ENCODE measurements at places on chromosomes 1 and 21.

- no peak for DNase-seq
Measured at GRCh38 chr21:25296252-25296651, 311.0 kb downstream of the MRPL39 start.

- no peak for DNase-seq
Measured at GRCh38 chr1:224502459-224503160, 68.0 kb upstream of the WDR26 start.

DNA sequence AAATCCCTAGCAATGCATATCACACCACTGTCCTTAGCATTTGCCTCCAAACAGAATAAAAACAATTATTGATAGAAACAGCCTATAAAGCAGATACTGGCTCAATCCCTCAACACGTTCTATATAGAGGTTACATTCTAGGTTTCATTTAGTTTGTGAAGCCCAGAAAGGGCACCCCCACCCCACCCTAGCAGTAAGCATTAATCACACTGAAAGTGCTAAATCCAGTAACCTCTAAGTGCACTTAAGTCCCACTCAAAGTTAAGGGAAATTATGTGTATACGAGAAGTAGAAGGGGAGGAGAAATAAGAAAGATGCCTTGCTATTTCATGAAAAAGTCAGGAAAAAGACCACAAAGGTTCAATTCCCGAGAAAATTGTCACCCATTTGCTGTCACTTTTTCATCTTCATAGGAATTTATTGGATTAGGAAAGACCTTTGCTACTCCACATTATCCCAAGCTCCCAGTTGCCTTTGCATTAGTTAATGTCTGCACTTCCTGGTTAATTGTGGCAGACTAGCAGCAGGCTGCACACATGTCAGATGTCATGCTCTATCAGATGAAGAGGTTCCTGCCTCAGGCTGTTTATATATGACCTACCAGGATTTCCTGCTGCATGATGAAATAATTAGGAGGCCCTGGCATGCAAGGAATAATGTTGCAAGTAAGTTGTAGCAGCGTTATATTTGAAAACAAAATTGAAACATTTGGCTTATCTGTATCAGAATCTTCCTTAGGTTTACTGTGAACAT is 54.5 kb upstream of the LHX8 start:
- DNase-seq = peak; percentile 34

DNA sequence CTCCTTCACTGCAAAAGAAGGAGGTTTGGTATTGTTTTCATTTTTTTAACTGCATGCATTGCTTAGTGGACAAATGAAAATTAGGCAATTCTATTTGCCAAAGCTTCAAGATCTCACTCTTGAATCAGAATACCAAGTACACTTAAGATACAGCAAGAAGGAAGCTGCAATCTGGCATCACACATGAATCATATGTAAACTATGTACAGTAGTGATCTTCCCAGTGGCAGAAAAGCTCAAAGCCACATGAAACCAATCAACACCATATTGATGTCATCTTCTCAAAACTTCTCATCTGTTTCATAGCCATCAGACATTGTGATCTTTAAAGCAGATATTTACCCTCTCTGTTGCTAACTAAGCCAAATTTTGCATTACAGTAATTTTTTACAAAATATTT is 550.1 kb downstream of the LTN1 start:
- DNase-seq = no peak

- DNase-seq = no peak
Measured at GRCh38 chr1:116956378-116956777, 45.2 kb upstream of the CD101 start.

- DNase-seq = peak; percentile 16
Measured at GRCh38 chr1:161020509-161021164, at the start of gene F11R. F11R (minus strand) TSS chr1:161021152; CDS start chr1:161021073, 79 bp downstream.

DNA sequence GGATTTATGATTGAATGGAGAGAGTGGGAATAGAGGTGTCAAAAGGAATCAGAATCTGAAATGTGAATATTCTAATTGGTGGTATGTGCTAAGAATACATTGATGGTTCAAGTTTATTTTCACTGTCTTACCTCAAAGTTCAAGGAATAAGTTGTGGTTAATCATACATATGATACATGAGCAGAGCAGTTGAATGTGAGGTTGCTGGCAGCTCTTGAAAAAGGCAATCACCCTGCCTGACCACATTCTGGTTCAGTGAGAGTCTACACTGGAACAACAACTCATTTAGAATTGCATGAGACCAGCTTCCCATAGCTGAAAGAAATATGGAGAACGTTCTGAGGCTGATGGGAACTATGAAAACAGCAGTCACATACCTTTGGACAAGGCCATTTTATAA is 68.3 kb upstream of the ARHGAP29 start:
- no peak for DNase-seq

GRCh38 chr1:99650030-99650429 is 4.1 kb downstream of the PALMD start:
- no peak for DNase-seq

DNA sequence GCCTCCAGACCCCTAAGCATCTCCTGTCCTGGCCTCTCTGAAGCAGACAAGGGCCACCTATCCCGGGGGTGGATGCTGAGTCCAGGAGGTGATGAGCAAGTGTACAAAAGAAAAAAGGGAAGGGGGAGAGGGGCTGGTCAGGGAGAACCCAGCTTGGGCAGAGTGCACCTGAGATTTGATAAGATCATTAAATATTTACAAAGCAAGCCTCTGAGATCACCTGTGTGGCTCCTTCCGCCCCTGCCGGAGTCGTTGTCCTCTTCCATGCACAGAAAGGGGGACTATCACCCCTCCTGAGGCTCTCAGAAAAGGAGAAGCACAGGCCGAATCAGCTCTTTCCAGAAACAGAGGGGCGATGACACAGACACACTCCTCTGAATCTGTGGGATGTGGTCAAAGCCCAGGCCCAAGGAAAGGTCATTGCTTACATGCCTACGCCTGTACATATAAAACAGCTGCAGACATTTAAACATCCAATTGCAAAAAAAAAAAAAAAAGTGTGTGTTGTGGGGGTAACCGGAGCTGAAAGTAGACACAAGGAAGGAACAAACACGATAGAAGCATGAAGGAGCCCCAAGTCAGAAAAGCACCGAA is 30.9 kb downstream of the PRSS38 start:
- DNase-seq = no peak

DNA sequence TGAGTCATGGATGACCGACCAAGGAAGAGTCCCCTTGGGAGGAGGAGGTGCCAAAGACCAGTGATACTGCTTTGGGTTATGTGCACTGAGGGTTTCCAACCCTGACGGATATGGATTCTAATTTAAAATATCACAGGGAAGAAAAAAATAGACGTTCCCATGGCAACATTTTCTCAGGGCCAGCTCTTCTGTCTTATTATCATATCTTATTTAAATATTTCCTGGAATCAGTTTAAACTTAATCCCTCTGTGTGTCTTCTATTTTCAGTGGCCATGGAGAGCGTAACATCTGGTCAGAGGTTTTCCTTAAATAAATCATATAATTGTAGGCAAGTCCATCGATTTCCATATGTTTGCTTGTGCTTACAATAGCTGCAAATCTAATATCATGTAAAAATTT is 205.4 kb upstream of the FMN2 start:
- no peak for DNase-seq
